ENCODE measurements at places on chromosomes 7 and 10. TPM values are rescaled to one million over a fixed set of nuclear protein-coding genes. Genes with fewer than 3 reads are reported as not detected.

The CDHR3 gene
- 3.1 TPM for total RNA-seq

DNA sequence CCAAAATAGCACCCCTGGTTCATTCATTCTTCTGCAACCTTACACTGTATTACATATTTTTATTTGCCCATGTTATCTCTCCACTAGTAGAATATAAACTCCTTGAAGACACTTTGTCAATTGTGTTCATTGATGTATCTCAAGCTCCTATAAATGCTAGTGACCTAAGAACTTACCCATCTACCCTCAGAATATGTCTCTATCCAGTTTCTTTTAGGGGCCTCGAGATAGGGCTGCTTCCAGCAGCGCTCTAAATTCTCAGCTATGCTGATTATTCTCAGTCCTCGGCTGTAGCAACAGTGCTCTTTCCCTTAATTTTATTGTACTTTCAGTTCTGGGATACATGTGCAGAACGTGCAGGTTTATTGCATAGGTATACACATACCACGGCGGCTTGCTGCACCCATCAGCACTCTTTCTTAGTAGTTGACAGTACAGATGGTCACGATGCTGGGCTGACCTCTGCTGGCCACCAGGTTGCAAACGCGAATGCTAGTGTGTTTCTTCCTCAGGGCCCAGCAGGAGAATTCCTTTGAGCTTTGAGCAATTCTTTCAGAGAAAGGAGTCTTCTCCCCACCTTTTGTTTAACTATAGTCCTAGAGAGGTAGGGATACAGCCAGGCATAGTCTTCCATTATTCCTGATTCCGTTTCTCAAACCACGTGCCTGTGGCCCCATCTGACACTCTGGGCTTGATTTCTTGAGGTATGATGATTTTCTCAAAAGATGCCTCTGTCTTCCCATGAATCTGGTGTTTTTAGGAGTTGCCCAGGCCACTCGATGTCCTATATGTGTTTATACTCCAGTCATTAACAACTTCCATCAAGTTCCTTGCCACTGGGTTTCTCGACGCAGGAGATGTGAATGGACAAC lies 49.1 kb upstream of the CDC14C start:
- no peak overlapping the region for H3K27ac ChIP-seq
- no peak overlapping the region for H3K4me3 ChIP-seq
- no peaks in the 10 kb centered on the region for H3K4me1 ChIP-seq
- peak; percentile 6 for DNase-seq

The PPA1 gene
- total RNA-seq: 108 TPM

- H3K4me1 ChIP-seq: no peaks in the 10 kb centered on the region
- H3K4me3 ChIP-seq: no peak overlapping the region
- no peaks in the 10 kb centered on the region for H3K27me3 ChIP-seq
- DNase-seq: no peak
- H3K36me3 ChIP-seq: no peaks in the 10 kb centered on the region
Measured at GRCh38 chr7:12794722-12795302, 107.4 kb downstream of the ARL4A start.

DNA sequence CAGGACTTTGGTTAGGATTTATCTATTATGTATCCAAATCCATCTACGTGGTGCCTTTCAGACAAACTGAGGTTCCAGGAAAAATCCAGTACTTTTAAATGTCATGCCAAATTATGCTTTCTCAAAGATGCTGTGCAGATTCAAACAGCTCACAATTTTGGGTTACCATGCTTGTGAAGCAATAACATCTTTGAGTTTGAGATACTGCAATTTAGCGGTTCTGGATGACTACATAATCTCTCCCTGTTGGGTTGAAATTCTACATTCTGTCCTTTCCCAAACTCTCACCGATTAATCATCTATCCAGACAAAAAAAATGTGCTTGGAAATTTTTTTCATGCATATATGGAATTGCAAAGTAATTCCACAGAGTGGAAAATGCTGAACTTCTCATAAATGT lies 3.5 kb downstream of the RHOBTB1 start:
- peaks cover 23% of the 10 kb centered on the region for H3K4me1 ChIP-seq
- DNase-seq: no peak
- no peak overlapping the region for H3K27ac ChIP-seq
- no peaks in the 10 kb centered on the region for H3K36me3 ChIP-seq
- H3K4me3 ChIP-seq: no peak overlapping the region
- no peaks in the 10 kb centered on the region for H3K27me3 ChIP-seq

The ZNF853 gene
- total RNA-seq: 5.0 TPM

The ABHD11 gene
- 10.8 TPM for total RNA-seq

DNA sequence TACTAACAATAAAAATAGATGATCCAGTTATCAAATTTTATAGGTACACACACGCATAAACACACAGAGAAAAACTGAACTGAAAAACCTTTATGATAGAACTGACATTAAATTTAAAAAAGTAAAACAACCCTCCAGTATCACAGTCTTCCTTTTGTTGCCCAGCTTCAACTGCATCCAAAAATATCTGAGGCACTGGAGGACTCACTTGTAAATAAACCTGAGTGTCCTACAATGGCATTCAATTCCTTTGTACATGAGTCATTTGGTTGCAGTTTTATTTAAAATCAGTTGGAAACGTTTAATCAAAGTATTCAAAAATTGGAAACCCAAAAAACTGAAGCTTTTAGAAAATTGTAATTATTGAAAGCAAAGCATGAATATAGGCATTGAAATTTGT lies 265.2 kb upstream of the CSTF2T start:
- H3K4me3 ChIP-seq: no peak overlapping the region
- DNase-seq: no peak
- no peaks in the 10 kb centered on the region for H3K36me3 ChIP-seq
- no peaks in the 10 kb centered on the region for H3K4me1 ChIP-seq
- no peaks in the 10 kb centered on the region for H3K27me3 ChIP-seq

DNA sequence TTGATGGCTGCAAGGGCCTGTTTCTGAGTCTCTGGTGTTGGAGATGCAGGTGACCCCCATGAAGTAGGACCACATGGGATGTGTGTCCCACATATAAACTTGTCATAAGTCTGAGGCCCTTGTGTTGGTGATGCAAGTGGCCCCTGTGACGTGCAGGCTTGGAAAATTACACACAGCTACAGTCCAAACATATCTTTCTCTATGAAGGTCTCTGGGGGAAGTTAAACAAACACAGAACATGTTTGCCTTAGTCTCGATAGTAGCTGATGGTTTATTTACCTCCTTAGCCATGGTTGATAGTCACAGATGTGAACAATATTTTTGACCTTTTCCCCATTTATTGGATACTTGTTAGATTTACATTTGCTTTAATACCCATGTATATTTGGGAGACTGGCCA lies 64.7 kb downstream of the ADCY1 start:
- no peaks in the 10 kb centered on the region for H3K36me3 ChIP-seq
- H3K27ac ChIP-seq: no peak overlapping the region

GRCh38 chr10:97685395-97685958 lies 1.6 kb downstream of the AVPI1 start:
- H3K4me3 ChIP-seq: no peak overlapping the region
- H3K27me3 ChIP-seq: no peaks in the 10 kb centered on the region
- no peaks in the 10 kb centered on the region for H3K36me3 ChIP-seq
- no peak for DNase-seq
- peaks cover 42% of the 10 kb centered on the region for H3K4me1 ChIP-seq
- H3K27ac ChIP-seq: no peak overlapping the region

The LRRC17 gene
- total RNA-seq: 63.4 TPM

The TMEM72 gene
- not detected for total RNA-seq

- DNase-seq: no peak
- H3K27me3 ChIP-seq: no peaks in the 10 kb centered on the region
- H3K27ac ChIP-seq: no peak overlapping the region
Measured at GRCh38 chr7:92840316-92840715, 3.9 kb upstream of the CDK6 start.

- no peaks in the 10 kb centered on the region for H3K36me3 ChIP-seq
- DNase-seq: no peak
- H3K4me3 ChIP-seq: peak overlapping the region; percentile 70
- H3K27me3 ChIP-seq: no peaks in the 10 kb centered on the region
- H3K27ac ChIP-seq: no peak overlapping the region
- H3K4me1 ChIP-seq: peaks cover 12% of the 10 kb centered on the region
Measured at GRCh38 chr7:2559283-2559950, 638 bp downstream of the IQCE start.

DNA sequence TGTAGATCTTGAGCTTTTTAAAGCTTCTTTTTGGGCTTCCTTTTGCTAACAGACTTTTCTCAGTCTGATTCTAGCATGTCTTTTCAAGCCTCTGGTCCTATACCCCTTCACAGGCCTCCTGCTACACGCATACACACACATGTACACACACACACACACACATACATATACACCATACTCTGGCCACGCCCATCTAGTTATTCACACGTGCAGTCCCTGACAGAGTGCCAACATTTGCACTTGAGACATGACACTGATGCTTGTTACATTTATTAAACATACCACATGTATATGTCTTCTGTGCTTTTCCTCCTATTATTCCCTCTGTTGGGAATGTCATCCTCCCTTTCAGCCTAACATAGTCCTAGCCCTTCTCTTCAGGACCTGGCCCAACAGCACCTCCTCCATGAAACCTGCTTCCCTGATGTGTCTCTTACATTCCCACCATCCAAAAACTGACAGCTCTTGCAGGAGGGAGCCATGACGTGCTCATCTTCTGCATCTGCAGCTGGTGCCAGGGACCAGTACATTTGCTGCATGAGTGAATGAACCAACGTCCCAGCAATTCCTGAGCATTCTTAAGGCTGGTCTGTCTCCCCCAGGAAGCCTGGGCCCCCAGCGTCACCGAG lies 222.1 kb downstream of the ARHGAP12 start:
- H3K27ac ChIP-seq: no peak overlapping the region
- no peaks in the 10 kb centered on the region for H3K27me3 ChIP-seq
- no peak overlapping the region for H3K4me3 ChIP-seq
- DNase-seq: no peak
- H3K4me1 ChIP-seq: peaks cover 23% of the 10 kb centered on the region

GRCh38 chr10:110208614-110209453 lies 1.4 kb downstream of the MXI1 start:
- peak overlapping the region; percentile 82 for H3K4me3 ChIP-seq
- peaks cover 5% of the 10 kb centered on the region for H3K4me1 ChIP-seq
- no peak for DNase-seq

- no peaks in the 10 kb centered on the region for H3K36me3 ChIP-seq
- no peak for DNase-seq
- H3K4me3 ChIP-seq: no peak overlapping the region
- no peak overlapping the region for H3K27ac ChIP-seq
- H3K4me1 ChIP-seq: peaks cover 20% of the 10 kb centered on the region
Measured at GRCh38 chr7:102284891-102285539, 1.7 kb upstream of the SH2B2 start.

DNA sequence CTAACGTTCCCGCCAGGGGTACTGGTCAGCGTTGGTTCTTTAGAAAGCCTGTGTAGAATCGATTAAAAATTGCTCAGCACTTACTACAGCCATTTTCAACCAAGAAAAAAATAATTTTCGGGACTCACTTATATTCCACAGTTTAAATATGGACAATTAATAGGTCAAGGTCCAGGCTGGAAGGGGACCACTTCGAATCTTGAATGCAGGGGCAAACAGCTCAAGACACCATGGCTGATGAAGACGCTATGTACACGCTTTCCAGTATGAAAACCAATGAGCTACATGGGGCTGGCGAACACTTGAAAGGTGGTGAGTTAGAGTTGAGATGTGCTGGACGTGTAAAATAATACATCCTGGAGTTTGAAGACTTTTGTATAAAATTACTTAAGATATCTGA lies 87.2 kb downstream of the PRKCQ start:
- no peak overlapping the region for H3K4me3 ChIP-seq
- H3K27ac ChIP-seq: no peak overlapping the region

GRCh38 chr7:25261545-25262140 lies 33.4 kb upstream of the NPVF start:
- no peak for DNase-seq
- H3K4me3 ChIP-seq: no peak overlapping the region
- no peak overlapping the region for H3K27ac ChIP-seq
- no peaks in the 10 kb centered on the region for H3K36me3 ChIP-seq

- peaks cover 9% of the 10 kb centered on the region for H3K4me1 ChIP-seq
- no peaks in the 10 kb centered on the region for H3K27me3 ChIP-seq
- DNase-seq: no peak
Measured at GRCh38 chr7:132379292-132379691, 197.0 kb downstream of the PLXNA4 start.

- H3K4me1 ChIP-seq: no peaks in the 10 kb centered on the region
- no peak overlapping the region for H3K27ac ChIP-seq
- no peak overlapping the region for H3K4me3 ChIP-seq
- H3K27me3 ChIP-seq: no peaks in the 10 kb centered on the region
- no peaks in the 10 kb centered on the region for H3K36me3 ChIP-seq
Measured at GRCh38 chr7:157520249-157520648, 183.4 kb downstream of the DNAJB6 start.

All from astrocyte (in vitro differentiated cells and primary cell).